Left renal cortex interstitium (tissue), 4 donors: ENCODE measurements at places on chromosomes 2 and 18. TPM values are rescaled to one million over a fixed set of nuclear protein-coding genes. Genes with fewer than 3 reads are reported as not detected.

Gene CDH2
- polyA plus RNA-seq: 78.6 TPM

DNA sequence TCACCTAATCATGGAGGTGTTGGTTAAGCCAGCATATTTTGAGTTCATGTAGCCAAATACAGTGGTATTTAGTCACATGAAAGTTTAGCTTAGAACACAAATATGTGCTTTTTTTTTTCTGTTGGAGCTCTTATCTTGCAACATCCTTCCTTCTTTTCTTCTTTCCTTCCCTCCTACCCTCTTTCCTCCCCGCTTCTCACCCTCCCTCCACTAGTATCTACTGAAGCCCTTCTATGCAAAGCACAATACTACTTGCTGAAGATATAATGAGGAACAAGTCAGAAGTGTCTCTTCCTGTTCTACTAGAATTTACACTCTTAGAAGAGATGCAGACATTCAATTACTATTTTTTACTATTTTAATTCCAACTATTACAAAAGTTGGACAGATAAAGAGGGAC lies 105.0 kb upstream of the ITGA4 start:
- DNase-seq: no peak

DNA sequence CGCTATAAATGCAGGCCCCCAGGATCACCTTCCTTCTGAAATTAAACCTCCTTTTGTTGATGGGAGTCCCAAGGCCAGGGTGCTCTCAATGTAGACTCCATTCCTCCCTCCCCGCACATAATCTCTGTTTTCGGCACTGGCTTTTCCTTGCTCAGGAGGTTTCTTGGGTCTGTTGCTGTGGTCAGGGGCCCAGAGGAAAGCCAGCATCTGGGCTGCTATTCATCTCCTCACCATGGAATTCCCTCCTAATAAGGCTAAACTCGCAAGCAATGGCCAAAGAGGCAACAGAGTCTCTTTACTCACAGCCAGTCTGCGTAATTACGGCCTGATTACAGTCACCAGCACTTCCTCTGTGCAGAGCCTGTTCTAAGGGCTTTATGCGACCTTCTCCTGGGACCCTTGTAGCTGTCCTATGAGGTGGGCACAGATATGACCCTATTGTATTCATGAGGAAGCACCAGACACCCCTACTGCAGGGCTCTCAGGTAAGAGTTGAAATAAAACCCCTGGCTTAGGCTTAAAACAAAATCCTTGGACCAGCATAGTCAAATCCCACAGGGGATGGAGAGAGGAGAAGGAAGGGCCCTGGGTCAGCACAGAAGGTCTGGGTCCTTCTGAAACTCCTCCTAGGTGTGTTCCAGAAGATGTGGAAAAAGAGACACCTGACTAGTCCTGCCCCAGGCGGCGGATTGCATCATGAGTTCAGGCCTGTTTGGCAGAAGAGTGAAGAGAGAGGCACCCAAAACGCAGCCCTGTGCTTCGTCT lies 105.0 kb upstream of the SH3BP4 start:
- no peak for DNase-seq

Gene EVX2
- polyA plus RNA-seq: not detected

DNA sequence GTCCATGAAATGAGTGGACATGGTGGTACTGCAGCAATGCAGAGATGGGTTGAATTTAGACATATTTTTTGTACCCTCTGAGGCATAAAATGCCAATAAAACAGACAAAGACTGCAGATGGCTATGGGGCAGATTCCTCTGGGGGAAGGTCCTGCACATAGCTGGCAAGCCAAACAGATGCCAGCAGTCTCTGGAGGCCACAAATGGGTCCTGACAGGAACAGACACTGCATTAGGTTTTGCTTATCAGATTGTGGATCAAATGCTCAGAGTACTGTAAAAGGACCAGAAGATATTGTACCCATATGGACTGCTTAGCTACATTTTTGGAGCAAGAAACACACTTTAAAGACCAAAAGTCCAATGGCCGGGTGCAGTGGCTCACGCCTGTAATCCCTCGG lies 40.9 kb upstream of the ORC2 start:
- no peak for DNase-seq

- DNase-seq: no peak
Measured at GRCh38 chr18:2139691-2140090, 431.6 kb downstream of the METTL4 start.

DNA sequence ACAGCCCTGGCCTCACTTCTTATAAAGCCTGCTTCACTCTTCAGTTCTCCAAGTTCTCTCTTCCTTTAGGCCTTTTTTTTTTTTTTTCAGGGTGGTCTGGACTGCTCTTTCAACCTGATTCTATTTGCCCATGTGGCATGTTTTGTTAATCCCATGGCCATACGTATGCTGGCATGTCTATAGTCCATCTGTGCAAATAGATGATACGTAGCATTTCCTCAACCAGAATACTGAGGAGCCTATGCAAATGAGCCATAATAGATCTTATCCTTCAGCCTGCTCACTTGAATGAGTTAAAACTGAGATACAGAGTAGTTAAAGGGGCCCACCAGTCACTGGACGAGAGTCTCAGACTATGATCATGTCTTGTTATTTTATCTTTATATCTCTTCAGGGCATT lies 265.2 kb upstream of the CXCR4 start:
- DNase-seq: no peak

DNA sequence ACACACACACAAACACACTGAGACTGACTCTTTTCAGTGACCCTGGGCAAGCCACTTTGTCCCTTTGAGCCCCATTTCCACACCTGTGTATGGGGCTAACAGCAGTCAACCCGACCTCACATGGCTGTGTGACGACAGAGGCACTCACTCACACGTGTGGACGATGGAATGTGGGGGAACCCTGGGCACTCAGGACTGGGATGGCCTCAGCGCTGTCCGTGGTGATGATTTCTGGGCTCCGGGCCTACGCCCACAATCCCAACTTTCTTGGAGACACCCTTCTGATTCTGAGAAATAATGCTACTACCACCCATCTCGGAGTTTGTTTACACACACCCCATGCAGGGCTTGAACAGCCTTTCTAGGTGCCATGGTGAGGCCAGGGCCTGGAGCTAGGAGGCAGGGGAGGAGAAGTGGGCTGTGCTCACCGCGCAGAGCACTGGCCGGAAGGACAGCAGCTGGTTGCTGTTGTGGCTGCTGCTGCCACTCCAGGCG lies 1.5 kb downstream of the CRYBA2 start:
- DNase-seq: no peak

Gene EPB41L3
- 58.9 TPM for polyA plus RNA-seq

Gene LOXHD1
- 0.79 TPM for polyA plus RNA-seq

- no peak for DNase-seq
Measured at GRCh38 chr18:13629841-13630715, 96.3 kb downstream of the FAM210A start.

Gene DTNA
- polyA plus RNA-seq: 18.7 TPM

Gene TMEM37
- polyA plus RNA-seq: 57.3 TPM

GRCh38 chr2:111665551-111666116 lies 218.4 kb downstream of the ANAPC1 start:
- no peak for DNase-seq

- DNase-seq: peak; percentile 27
Measured at GRCh38 chr2:134718023-134718816, 580 bp downstream of the TMEM163 start.

DNA sequence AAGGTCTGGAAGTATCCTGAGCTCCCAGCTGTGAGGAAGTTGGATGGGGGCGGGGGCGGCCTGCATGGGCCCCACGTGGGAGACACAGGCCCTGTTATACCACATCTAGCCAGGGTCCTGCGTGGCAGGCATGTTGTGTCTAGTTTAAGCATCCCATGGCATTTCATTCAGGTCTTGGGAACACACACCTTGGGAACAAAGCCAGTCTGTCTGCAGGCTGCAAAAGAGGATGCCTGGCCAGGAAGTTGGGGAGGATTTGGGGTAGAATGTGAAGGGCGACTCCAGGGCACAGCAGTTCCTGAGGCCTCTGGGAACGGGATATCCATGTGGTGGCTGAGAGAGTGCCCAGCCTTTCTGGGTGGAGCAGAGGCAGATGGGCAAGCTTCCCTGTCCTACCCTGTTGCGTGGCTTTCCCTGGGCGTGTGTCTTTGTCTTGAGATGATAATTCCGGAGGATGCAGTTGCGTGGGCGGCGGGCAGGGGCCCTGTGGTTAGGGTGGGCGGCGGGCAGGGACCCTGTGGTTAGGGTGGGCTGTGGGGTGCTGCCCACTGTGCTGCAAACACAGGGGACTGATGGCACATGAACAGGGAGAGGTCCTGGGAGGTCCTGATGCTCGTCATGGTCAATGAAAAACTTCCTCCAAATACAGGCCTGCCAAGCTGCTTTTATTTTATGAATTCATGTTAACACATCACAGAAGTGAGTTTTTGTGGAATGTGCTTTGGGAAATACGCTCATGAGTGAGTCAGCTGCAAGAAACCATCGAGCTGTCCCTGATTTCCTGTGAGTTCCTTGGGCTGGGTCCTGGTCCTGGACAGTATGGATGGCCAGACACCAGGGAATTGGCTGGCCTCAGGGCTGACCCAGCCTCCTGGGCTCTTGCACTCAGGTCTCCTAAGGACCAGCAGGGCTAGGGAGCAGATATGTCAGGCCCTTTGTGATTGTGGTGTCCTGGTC lies 90.0 kb upstream of the HS6ST1 start:
- DNase-seq: no peak

DNA sequence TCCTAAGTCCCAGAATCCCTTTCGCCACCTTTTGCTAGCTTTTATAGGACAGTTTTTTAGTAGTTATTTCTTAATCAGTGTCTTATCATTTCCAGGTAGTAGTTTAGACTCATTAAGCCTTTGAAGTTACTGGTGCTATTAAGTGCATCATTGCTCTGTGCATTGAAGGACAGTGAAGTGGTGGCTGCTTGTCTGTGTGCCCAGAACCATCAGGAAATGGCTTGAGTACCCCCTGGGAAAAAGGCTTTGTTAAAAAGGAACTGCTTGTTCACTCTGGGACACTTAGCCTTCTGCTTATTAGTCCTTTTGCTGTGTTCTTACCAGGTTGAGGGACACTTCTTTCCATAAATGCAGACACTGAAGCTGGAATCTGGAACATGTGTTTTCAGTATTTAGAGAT lies 30.0 kb downstream of the DTNA start:
- DNase-seq: no peak

- DNase-seq: no peak
Measured at GRCh38 chr2:115084446-115084845, 642.0 kb downstream of the DPP10 start.

- no peak for DNase-seq
Measured at GRCh38 chr2:234492717-234493485, 4.0 kb downstream of the ARL4C start.

- peak; percentile 24 for DNase-seq
Measured at GRCh38 chr18:32773382-32773712, 524 bp upstream of the KLHL14 start.

DNA sequence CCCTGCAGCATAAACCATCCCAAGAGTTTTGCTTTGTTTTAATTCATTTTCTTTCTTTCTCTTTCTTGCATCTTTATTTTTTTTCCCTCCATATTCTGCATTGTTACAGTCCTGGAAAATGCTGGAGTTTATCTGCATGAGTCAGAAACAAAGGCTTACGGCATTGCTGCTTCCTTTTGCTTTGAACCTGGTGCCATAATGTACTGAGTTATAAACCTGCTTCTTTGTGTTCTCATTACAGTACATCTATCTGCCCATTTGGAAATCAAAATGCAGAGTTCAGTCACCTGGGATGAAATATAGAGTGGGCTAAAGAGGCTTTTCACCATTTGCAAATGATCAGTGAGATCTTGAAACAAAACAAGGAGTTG lies 1009.2 kb upstream of the FANCL start:
- no peak for DNase-seq

DNA sequence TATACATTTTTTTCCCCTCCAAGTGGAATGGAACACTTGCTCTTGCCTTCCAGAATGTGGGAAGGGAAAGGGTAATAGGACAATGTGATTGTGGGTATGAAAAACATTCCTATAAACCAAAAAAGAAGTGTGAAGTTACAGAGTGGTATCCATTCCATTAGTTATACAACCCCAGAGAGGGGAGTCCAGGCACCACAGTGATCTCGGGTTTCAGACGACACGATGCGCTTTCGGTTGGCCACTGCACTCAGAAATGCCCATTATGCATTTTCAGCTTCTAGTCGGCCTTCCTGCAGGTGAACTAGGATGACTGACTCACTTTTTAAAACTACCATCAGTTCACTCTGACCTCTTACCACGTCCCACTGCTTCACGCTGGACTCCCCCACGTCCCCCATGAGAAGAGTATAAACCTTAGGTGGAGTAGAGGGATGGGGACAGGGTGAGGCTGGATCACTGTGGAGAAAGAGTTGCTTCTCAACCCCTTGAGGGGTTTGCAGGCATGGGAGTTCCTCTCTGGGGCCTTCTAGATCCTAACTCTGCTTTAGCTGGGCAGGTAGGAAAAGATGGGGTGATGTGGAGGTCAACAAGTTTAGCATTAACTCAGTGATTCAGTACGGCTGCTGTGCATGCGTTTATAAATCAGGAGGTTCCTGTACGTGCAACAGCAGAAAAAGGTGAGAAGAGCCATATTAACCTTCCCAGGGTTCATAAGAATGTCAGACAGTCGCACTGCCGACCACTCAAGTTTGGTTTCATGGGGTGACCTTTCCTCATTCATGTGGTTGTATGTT lies 50.5 kb downstream of the ZNF532 start:
- peak; percentile 44 for DNase-seq

Gene ALK
- 0.68 TPM for polyA plus RNA-seq

DNA sequence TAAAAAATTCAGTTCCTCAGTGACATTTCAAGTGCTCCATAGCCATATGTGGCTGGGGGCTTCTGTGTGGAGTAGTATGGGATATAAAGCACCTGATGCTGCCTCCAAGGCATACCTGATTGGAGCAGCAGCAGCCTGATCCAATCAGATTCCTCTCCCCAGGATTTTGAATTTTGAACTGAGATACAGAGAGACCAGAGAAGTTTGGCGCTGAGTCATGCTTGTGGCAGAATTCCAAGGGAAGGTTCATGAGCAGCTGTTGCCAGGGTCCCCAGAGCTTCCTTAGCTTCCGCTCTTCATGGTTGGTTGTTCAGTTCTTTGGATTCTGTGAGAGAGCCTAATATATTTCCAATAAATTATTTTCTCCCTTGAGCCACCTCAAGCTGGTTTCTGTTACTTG lies 29.0 kb upstream of the CFAP36 start:
- no peak for DNase-seq

DNA sequence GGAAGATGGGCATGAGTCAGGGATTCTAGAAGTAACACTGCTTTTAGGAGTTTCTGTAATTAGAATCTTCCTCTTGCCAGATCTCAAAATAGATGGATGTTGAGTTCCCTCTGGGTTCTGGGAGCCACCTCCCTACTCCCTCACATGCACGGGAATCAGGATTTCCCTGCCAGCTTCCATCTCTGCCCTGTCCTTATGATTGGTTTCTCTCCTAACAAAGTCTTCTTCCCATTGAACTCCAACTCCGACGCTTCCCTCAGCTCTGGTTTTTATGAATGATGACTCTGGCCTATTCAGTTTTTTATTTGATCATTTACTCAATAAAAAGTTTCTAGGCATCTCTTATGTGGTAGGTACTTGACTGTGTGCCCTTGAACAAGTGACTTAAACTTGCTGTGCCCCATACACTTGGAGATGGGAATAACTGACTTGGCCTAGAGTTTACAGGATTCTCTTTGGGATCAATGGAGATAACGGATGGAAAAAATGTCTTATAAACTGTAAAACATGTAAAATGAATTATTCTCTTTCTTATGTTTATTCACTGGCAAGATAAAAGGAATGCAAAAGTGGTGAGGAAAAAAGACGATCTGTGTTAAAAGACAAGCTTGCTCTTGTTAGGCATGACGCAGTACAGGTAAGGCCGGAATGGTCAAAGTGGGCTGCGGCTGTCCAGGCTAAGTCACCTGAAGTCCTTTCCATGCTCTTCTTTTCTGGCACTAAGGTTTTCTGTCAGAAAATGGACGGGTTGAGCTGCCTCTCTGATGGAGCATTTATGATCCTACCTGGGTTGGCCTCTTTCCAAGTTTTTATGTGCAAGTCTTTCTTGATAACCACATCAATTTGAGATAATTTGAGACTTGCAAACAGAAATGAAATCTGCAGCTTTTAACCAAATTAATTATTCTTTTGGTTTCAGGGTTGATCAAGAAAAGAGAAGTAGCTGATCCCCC lies 199.6 kb downstream of the MYCN start:
- no peak for DNase-seq
